ENCODE measurements at places on chromosomes 5 and 9. TPM values are rescaled to one million over a fixed set of nuclear protein-coding genes. Genes with fewer than 3 reads are reported as not detected.

DNA sequence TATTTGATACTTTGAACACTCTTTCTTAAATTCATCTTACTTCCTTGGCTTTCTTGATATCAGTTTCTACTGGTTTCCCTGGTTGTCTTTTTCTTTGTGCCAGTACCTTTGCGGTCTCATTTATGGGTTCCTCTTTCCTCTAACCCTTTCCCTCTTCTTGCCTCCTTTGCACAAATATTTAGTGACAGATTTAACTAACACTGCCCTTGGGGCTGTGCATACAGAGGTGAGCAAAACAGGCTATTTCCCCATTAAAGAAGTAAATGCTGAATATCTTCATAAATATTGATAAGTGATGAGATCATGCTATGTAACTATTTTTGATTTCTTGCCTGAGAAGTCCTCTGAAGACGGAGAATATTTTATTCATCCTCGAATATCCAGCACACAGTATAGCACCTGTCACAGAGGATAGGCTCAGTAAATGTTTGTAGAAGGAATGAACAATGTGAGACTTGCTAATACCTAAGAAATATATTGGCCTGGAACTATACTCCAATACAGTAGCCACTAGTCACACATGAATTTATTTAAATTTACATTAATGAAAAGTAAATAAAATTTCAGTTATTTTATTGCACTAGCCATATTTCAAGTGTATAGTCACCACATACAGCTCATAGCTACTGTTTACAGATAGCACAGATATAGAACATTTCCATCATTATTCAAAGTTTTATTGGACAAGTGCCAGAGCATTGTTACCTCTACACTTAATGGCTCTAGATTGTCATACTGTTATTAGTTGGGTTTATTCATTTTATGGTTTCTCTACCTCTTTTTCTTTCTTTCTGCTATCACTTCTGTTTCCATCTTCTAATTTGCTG lies 90.4 kb downstream of the RIC1 start:
- no peak for DNase-seq

DNA sequence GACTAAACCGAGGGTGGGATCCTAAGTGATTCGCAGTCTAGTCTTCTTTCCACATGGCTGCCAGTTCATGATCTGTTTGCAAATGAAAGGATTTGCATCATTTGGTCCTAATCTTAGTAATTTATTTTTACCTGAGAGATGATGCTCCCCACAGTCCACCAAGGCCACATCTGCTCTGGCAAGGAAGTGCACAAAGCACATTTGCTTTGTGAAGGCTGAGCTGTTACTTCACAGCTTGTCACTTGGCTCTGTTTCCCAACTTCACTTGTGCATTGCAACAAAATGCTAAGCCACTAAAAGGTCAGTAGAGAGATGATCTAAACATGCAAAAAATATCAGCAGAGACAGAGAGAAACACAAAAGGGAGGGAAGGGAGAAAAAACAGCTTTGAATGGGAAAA lies 128.5 kb upstream of the VLDLR start:
- DNase-seq = no peak

- DNase-seq = no peak
Measured at GRCh38 chr9:123684393-123685149, 245.4 kb downstream of the DENND1A start.

GRCh38 chr9:69260161-69260560 lies 64.9 kb upstream of the ENTREP1 start:
- no peak for DNase-seq

The GPX3 gene
- total RNA-seq = 79.0 TPM

The TMEM267 gene
- 30.6 TPM for total RNA-seq

GRCh38 chr9:134597957-134598883 lies 43.4 kb upstream of the COL5A1 start:
- no peak for DNase-seq

The PRRC1 gene
- 47.0 TPM for total RNA-seq

- DNase-seq = no peak
Measured at GRCh38 chr5:125375143-125375542, 628.7 kb upstream of the ZNF608 start.

GRCh38 chr5:2741956-2742355 lies 9.5 kb downstream of the IRX2 start:
- DNase-seq = no peak
